ENCODE measurements at places on chromosomes 5 and 9.
A peak's percentile ranks its signal among the peaks of the same experiment; 100 is the strongest.

DNA sequence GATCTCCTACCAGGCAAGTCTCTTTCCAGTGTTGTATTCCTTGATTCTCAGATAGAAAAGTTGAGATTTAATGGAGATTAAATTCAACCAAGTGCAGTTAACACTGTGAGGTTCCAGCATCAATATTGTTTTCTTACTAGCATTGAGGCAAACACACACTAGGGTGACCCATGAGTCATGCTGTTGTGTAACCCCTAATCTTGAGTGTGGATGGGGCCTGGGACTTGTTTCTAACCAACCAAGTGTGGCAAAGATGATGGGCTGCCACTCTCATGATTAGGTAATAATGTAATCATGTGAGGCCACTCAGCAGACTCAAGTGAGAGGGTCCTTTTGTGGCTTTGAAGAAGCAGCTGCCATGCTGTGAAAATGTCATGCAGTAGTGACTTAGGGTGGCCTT lies 394.2 kb downstream of the IRX2 start:
- DNase-seq: no peak

DNA sequence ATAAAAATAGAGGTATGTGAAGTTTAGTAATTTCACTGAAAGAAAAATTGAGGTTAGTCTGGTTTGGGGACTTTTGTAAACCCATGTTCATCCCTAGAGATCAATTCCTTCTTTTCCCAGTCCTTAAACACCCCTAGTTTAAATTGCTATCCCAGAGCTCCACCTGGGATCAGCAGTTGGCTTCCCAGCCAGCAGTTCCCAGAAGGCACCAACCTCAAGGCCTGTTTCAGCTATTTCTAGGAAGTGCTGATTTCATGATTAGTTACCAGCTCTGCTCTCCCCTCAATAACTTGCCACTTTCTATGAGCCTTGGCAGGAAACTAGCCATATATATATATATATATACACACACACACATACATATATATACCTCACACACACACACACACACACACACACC lies 30.5 kb downstream of the EPB41L4B start:
- no peak for DNase-seq

DNA sequence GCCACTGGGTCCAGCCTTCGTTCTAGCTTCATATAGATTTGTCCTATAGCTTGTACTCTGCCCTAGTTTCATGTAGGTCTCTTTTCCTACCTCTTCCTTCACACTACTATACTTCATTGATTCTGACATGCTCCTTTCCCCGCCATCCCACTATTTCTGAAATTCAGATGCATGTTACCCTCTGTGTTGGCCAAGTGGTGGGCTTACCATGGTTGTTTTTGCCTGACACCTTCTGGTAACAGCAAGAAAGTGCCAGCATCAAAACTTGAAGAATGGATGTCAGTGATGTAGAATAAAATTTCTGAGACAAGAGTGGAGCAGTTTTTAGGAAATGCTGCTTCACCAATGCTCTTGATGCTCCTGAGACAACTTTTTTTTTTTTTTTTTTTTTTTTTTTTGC lies 19.5 kb upstream of the SERINC5 start:
- peak; percentile 62 for DNase-seq

DNA sequence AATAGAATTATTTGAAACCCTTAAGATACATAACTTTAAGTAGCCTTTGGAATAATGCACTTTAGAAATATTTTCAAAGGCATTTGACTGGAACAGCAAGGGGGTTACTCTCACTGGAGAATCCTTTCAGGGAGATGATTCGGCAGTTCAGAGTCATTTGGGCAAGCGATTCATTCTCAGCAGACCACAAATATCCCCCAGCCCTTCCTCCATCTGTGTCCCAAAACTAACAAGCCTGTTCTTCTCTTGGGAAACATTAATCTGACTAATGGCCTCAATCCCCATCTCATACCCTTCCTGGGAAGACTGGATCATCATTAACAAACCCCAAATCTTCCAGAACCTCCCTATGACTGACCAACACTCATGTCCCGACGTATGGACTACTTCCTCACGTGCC lies 65.8 kb upstream of the S1PR3 start:
- DNase-seq: no peak

DNA sequence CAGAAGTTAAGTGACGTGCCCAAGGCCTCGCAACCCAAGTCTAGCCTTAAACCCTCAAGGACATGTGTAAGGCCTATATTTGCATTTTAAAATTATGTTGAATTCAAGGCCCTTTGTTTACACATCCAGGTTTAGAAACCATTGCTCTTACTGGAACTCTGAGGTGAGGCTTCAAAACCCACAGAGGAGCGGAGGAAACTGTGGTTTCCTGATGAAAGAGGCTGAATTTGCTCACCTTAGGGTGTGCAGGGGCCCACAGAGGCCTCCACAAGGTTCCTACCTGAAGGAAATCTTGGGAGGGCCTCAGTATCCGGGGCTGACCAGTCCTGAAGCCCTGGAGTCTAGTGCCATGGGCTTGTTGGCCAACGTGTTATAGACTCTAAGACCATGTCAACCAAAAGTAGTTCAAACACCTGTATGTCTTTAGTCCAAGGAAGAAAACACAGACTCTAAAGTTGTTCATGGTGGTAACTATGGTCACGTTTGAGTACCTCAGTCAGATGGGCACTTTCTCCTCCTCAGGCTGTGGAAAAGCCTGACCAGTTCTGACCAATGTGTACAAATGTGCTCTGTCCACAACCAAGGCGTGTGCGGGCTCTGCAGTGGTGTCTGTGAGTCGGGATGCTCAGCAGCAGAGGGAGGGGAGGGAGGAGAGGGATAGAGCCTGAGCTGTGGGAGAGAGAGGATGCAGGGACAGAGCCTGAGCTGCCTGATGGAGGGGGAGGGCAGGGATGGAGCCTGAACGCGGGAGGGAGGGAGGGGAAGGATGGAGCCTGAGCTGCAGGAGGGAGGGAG lies 124.6 kb upstream of the ERCC6L2 start:
- no peak for DNase-seq

DNA sequence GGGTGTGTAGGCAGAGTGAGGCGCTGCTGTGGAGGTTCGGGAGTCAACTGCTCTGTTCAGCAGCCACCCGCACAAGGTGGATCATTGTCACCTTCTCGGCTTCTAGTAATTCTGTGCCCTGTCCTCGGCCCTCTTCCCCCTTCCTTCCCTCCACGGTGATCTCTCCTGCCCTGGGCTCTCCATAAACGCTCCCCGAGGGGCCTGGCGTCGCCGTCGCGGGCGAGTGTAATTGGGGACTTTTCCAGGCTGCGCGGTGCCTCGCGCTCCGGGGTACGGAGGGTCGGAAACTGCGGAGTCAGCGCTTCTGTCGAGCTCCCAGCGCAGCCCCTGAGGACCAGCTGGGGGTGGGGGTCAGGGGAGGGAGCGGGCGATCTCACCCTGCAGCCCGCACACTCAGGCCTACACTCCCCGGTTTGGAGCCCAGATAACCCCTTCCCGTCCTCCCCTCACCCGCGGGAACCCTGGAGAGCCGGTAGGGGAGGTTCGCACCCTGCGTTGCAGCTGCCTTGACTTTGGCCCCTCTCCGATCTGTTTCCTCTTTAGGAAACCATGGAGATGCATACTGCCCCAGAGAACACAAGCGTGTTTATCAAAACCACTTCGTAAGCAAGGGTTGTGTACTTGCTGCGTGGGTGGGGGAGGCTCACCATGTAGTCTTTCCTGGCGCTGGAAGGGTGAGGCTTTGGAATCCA lies 188.3 kb upstream of the ZNF618 start:
- DNase-seq: no peak

DNA sequence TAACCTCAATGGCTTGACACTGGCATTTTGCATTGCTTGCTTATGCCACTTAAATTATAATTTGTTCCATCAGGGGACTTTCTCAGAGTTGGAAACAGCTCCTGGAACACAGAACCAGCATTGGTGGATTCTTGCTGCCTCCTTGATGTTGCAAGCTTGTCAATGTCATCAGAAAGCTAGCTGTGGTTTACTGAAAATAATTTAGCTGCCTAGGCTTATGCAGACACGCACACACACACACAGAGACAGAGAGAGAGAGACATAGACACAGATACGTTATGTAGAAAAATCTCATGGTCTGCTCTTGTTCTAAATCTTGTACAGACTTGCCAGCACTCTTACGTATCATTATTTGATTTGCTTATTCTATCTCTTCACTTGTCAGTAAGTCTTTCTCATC lies 78.0 kb downstream of the HMHB1 start:
- DNase-seq: no peak

DNA sequence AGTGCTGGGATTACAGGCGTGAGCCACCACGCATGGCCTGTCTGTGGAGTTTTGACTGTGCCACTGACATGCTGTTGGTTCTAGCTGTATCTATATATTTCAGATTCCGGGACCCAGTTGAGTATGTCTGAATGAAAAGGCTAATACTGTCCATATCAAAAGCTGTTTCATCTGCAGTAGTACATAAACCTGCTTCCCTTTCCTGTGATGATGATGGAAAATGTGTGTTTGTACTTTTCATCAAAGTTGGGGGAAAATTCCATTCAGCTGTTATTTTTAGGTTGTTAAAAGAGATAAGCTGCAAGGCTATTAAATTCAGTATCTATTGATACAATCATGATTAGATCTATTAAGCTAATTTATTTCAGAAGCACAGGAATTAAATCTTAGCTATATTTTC lies 237.6 kb upstream of the ADAMTSL1 start:
- DNase-seq: no peak

GRCh38 chr9:77841739-77842386 lies 189.7 kb downstream of the GNAQ start:
- DNase-seq: no peak

DNA sequence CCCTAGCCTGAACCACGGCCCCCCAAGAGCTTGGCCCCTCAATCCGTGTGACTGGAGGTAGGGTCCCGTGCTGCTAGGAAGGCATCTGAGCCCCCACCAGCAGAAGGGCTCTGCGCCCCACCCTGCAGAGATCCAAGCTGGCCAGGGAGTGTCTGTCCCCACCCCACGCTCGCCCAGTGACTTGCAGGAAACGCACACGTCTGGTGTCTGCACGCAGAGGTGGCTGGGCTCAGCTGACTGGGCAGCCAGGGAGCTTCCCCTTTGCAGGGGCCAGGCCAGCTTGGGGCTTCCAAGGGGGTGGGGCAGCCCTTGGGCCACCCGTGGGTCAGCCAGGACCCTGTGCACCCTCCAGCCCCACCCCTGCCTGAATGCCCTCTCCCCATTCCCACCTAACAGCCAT lies 24.3 kb downstream of the NOTCH1 start:
- DNase-seq: no peak

DNA sequence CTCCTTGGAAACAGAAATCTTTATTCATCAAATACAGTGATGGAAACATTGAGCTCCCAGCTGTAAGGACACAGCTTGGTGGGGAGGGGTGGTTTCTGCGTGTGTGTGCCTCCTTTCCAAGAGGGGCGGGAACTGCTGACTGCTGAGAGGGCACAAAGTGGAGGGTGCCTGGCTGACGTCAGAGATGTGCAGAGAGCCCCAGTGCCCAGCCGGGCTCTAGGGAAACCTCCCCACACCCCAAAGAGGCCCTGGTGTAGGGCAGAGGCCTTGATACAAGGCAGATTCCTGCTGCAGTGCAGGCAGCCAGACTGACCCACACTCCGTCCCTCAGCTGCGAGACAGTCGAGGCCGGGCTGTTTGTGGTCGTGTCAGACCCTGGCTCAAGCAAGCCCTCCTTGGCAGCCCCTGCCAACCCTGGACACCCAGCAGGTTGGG lies 191.0 kb downstream of the CACNA1B start:
- DNase-seq: no peak

- DNase-seq: no peak
Observed at GRCh38 chr5:36667824-36668223, 61.4 kb downstream of the SLC1A3 start.

DNA sequence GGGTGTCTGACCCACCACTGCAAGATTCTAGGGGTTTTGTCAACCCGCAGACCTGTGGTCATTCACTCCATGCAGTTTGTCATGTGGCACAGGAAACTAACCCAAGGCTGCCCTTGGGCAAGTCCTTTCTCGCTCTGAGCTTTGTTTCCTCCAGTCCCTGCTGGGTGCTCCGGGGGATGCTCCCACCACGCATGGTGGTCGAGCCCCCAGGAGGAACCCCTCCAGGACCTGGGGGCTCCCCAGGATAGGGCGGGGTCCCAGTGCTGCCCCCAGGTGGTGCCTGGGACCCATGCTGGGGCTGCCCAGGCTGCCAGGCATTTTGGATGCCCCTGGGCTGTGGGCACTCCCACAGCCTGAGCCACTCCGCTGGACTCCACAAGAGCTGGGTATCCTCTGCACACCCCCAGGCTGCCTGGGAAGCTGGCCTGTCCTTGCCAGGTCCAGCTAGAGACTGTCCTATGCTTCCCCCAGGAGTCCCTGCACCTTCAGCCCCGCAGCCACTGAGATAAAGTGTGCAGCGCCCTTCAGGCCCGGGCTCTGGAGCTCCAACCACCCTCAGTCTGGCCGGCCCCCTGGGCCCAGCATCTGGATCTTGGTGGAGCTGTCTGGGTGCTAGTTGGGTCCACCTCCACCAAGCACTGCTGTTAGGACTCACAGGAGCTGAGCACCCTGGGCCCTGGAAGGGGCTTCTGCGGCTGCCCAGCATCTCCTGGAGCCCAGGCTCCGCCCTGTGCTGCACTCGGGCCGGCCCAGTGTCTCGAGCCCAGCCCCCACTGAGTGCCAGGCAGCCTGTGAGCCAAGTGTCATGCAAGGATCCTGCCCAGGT lies 104.3 kb downstream of the PHF2 start:
- DNase-seq: peak; percentile 2

GRCh38 chr5:103119070-103119764 lies 721 bp downstream of the GIN1 start:
- DNase-seq: no peak

DNA sequence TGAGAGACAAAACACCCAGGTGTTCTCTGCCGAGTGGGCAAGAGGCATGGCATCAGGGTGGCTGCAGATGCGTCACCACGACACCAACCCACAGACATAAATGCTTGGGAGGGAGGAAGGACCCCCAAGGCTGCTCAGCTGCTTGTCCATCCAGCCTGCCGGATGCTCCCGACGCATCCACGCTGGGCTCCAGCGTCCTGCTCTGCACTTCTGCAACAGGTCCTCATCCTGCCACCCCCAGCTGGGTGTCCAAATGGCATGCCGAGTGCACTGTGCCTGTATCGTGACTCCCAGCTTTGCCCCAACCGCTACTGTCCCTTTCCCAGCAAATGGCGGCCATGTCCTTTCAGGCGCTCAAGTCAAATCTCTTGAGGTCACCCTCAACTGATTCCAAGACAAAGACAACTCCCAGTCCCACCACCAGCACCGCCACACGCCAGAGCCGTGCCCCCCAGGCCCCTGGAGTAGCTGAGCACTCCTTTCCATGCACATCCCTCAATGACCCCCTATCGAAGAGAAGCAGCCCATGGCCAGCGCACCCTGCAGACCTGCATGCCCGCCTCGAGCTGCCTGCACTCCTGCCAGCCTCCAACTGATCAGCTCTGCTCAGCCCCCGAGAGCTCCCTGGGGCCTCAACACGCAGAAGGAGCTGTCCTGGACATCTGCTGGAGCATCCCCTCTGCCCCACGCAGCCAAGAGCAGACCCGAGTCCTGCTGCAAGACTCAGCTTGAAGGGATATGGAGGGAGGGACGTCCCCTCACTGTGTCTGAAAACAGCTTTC lies 116.7 kb downstream of the ROR2 start:
- DNase-seq: no peak

DNA sequence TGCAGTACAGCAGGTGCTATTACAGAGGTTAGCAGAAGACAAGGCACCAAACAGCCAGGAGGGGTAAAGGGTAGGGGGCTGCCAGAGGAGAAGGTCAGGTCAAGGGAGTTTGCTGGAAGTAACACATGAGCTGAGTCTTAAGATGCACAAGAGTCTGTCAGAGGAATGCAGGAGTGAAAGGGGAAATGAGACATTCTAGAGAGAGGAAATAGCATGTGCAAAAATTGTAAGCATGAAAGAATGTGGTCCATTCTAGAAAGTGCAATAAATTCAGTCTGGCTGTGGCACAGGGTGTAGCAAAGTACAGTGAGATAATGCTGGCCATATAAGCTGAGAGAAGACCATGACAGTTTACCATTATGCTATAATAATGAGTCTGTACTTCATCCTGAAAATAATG lies 6.6 kb downstream of the GOLGA1 start:
- DNase-seq: no peak

All from SJCRH30 (cell line).